ENCODE measurements at places on chromosomes 4 and X. TPM values are rescaled to one million over a fixed set of nuclear protein-coding genes. Genes with fewer than 3 reads are reported as not detected.

The UGT2B11 gene
- total RNA-seq = not detected

The ADH1A gene
- not detected for total RNA-seq

- H3K36me3 ChIP-seq = no peaks in the 10 kb centered on the region
- no peak for DNase-seq
- H3K27ac ChIP-seq = no peak overlapping the region
These were observed 270.6 kb upstream of the SLC7A11 start for GRCh38 chr4:138512756-138513155.

DNA sequence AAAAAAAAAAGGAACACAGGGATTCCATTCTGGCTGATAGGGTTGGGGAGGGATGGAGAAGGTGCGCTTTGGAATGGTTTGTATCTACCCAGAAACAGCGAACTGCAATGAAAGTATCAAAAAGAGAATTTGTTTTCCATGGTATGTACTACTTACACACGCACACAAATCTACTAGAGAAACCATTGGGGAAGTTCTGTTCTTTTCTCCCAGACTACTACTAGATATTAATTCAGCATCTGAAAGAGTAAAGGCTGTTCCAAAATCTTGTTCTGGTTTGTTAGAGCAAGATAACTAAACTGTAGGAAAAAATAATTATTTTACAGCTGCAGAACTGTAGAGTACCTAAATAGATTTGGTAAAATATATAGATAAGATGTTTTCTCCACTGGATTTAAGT, 118.4 kb downstream of the CBR4 start:
- H3K36me3 ChIP-seq = no peaks in the 10 kb centered on the region
- no peak for DNase-seq

- H3K27ac ChIP-seq = no peak overlapping the region
- H3K4me3 ChIP-seq = peak overlapping the region; percentile 25
- no peak for DNase-seq
- no peaks in the 10 kb centered on the region for H3K36me3 ChIP-seq
- no peaks in the 10 kb centered on the region for H3K27me3 ChIP-seq
These were observed 181.3 kb upstream of the STK26 start for GRCh38 chrX:131841496-131842437.

- H3K4me3 ChIP-seq = peak overlapping the region; percentile 59
- H3K27ac ChIP-seq = no peak overlapping the region
- no peaks in the 10 kb centered on the region for H3K27me3 ChIP-seq
- DNase-seq = no peak
- no peaks in the 10 kb centered on the region for H3K36me3 ChIP-seq
These were observed 1.5 kb downstream of the PRPS2 start for GRCh38 chrX:12792711-12793110.

GRCh38 chrX:23820235-23820782, 37.3 kb downstream of the SAT1 start:
- H3K4me3 ChIP-seq = no peak overlapping the region
- no peaks in the 10 kb centered on the region for H3K27me3 ChIP-seq
- peaks cover 3% of the 10 kb centered on the region for H3K4me1 ChIP-seq
- H3K36me3 ChIP-seq = no peaks in the 10 kb centered on the region
- H3K27ac ChIP-seq = no peak overlapping the region
- DNase-seq = no peak

Measured in Panc1 (cell line).